ENCODE measurements at places on chromosomes 13 and 19.
A peak's percentile ranks its signal among the peaks of the same experiment; 100 is the strongest.

- no peak for DNase-seq
These were observed 38.7 kb downstream of the RNF6 start for GRCh38 chr13:26183416-26183815.

GRCh38 chr13:99758460-99759162 lies 213.0 kb downstream of the ZIC5 start:
- DNase-seq: no peak

DNA sequence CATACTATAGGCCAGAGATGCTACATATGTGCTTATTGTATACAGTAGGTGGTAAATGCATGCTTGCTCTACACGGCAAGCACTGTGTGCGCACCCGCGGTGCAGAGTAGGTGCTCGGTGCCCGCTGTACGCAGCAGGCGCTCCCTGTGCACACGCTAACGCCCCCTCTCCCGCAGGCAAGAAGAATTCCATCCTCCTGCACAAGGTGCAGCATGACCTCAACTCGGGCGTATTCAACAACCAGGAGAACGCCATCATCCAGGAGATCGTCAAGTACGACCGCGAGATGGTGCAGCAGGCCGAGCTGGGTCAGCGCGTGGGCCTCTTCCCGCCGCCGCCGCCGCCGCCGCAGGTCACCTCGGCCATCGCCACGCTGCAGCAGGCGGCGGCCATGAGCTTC lies 17.7 kb downstream of the POLRMT start:
- peak; percentile 26 for DNase-seq

GRCh38 chr13:93805736-93806135 lies 579.1 kb downstream of the GPC6 start:
- no peak for DNase-seq

DNA sequence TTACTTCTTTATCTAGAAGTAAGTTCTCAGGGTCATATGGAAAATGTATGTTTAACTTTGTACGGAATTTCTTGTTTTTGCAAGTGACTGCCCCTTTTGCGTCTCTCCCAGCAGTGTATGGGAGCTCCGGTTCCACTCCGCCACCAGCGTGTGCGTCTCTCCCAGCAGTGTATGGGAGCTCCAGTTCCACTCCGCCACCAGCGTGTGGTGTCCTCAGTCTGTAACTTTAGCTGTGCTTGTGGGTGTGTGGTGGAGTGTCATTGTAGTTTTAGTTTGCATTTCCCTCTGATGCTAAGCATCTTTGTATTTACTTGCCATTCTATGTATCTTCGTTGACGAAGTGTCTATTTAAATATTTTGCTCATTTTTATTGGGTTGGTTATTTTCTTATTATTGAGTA lies 2.4 kb downstream of the CUL4A start:
- DNase-seq: no peak

GRCh38 chr19:28633319-28634018 lies 579.5 kb downstream of the UQCRFS1 start:
- DNase-seq: peak; percentile 66

DNA sequence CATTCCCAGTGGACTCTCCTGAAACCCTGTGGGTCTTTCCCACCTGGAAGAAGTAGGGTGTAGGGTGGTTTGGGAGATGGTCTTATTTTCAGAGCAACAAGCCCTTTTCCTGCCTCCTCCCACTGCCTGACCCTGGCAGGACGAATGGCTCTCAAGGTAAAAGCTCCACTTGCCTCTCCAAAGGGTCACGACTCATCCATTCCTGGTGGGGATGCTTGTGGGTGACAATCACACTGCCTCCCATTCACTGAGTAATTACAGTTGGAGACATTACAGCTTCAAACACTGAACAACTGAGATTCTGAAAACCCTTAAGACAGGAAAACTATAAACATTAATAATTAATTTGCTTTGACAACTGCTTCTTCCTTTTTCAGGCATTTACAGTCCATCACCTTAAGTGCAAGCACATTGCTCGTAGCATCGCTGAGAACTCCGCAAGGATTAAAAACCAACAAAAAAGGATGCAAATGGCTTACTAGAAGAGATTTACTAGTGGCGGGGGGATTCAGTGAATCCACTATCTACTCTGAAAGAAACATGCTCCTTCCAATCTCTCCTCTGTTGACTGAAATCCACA lies 199.6 kb upstream of the IRS2 start:
- peak; percentile 23 for DNase-seq

DNA sequence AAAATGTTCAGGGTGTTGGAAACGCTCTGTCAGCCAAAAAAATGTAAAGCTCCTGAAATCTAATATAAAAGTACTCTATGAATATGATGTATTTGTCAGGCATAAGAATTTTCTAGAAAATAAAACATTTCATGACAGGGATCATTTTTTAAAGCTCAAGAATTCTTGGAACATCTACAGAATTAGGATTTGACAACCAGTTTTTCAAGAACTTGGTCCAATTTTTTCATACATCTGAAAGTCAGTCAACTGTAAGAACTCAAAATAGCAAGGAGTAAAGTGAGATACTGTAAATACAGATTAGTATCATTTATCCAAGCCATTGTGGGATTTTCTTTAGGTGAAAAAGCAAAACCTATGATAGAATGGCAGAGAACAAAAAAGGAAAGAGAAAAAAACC lies 41.6 kb upstream of the CLDN10 start:
- DNase-seq: no peak

GRCh38 chr19:41847351-41848105 lies 2.7 kb downstream of the DMRTC2 start:
- no peak for DNase-seq

DNA sequence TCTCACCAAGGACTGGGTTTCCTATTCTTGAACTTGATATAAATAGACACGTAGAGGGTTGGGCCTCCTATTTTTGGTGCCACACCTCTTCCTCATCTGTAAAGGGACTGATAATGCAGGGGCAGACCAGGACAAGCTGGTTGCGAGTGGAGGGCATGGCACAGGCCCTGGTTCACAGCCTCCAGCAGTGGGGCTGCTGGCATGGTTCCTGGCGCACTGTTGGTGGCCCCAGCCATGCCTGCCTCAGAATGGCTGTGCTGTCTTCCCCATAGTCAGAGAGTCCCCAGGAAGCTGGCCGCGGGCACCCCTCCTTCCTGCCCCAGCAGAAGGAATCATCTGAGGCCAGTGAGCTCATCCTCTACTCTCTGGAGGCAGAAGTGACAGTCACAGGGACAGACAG lies 10.5 kb upstream of the OVOL3 start:
- DNase-seq: no peak

DNA sequence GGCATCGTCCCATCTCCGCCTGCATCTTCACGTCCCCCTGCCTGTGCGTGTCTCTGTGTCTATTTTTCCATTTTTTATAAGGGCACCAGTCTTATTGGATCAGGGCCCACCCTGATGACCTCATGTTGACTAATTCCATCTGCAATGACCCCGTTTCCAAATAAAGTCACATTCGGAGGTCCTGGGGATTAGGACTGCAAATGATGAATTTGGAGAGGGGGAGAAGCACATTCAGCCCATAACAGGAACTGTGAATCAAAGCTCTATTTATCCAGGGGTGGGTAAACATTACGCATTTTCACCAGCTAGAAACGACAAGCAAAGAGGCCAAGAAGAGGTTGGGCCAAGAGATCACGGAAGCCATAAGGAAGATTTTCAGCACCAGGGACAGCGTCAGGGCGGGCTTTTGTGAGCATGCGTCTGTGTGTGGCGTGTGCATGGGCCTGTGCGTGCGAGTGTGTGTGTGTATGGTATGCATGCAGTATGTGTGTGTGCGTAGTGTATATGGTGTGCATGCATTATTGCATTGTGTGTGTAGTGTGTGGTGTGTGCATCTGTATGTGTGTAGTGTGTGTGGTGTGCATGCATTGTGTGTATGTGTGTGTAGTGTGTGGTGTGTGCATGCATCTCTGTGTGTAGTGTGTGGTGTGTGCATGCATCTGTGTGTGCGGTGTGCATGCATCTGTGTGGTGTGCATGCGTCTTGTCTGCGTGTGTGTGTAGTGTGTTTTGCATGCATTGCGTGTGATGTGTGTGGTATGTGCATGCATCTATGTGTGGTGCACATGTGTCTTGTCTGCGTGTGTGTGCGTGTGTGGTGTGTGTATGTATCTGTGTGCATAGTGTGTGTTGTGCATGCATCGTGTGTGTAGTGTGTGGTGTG lies 19.6 kb downstream of the CELF5 start:
- DNase-seq: peak; percentile 52

- peak; percentile 33 for DNase-seq
These were observed 957 bp upstream of the CCDC194 start for GRCh38 chr19:17394891-17395415.

- no peak for DNase-seq
These were observed 9.9 kb downstream of the LRFN1 start for GRCh38 chr19:39310558-39311311.

DNA sequence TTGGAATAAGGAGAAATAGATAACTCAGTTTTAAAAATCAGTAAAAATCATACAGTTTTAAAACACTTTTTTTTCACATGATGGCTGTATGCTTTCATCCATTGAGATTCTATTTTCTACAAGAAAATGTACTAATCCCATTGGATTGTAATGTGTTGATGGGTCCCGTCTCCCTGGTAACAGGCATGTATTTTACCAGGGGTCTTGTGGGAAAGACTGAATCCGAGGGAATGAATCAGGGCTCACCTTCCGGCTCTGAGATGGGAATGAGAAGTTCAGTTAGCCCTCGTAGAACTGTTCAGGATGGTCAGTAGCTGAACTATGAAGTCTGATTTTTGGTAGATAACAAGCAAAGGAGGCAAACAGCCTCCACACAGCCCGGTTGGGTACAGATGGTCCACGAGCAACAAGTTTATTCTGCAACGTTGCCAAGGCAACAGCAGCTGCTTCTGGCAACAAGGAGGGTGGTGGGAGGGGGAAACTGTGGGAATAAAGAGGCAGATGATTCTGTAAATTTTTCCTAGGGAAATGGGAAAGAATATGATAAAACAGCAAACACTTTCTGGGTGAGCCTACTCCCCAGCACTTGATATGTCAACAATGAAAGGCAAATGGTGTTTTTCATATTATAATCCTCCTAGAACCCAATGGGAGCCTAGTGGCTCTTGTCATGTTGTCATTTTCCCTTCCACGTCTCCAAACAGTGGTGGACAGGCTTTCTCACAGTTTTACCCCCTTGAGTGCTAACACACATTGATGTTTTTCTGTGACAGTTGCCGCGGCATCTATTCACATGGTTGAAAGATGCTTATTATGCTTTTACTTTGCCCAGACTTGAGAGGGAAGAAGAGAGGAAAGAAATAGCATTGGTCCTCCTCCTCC lies 12.4 kb upstream of the SIAH3 start:
- no peak for DNase-seq

- DNase-seq: peak; percentile 19
These were observed 5.8 kb downstream of the CPAMD8 start for GRCh38 chr19:17020823-17021222.

DNA sequence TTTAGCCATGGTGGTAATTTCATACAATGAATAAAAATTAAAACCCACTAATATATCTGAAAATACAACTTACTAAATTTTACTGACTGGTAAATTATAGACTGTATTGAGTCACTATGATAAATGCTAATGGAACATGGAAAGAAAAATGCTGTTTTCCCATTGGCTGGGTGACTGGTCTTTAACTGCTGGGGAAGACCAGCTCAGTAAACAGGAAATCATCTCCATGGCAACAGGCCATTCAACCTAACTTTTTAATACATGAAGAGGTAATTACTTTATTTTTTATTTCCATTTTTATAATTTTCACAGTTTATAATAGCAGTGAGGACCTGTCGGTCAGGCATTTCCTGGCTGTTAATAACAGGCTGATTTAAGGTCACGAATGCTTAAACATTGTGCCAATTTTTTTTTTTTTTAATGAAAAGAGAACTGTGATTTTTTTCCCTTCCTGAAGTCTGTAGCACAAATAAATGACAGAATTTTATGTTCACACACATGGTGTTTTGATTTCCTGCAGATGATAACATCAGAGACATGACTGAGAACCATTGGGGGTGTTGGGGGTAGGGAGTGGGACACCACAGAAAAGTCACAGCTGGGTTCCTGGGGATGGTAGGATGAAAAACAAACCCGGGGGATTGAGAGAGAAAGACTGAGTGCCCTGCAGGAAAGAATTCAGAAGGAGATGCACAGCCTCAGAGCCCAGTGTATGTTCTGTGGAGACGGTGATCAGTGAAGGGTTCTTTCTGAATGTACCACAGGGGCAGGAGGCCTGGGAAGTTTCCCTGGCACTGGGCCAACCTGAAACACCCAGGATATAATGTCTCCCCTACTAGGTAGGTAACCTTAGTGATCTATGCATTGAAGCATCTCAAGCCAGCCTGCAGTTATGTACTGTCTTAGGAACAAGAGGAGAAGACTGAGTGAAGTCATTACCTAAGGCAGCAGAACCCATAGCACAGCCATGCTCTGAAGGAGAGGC lies 297.1 kb downstream of the COG6 start:
- DNase-seq: peak; percentile 63
